Thyroid gland (tissue), 4 donors: ENCODE measurements at places on chromosomes 3 and 15. TPM values are rescaled to one million over a fixed set of nuclear protein-coding genes. Genes with fewer than 3 reads are reported as not detected.

GRCh38 chr15:48500595-48500994 lies 144.9 kb downstream of the FBN1 start:
- DNase-seq, result no peak

DNA sequence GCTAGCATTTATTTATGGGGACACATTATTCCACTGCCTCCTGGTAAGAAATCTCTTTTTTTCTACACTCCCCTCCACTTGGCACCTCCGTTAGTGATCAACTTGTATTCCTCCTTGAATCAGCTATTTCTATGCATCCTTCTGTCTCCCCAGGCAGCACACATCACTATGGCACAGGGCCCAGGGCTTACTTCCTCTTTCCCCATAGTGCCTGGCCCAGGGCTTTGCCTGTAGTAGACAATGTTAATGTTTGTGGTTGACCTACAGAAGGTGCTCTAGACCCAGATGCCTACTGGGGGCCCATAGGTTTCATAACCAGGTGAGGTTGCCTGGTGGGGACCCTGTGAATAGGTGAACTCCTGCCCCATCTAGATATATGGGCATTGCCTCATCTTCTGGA lies 44.9 kb downstream of the EPHB1 start:
- DNase-seq, result no peak

RSL24D1 gene
- total RNA-seq, result 61.6 TPM

DNA sequence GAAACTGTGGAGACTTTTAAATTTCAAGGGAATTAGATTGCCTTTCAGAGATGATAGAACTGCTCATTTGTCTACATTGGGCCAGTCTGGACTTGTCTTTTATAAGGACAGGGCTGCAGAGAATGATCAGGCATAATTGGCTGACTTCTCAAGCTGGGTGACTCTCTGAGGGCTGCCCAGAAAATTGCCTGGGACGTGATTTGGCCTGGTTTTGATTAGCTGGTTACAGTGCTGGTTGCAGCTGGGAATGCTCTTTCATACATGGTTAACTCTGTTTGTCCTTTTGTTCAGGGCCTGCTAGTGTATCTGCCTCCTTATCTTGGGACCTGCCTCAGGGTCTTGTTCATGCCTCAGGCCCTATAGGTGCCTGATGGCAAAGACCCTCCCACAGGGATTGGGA lies 245.6 kb downstream of the CLSTN2 start:
- peak; percentile 52 for DNase-seq

GRCh38 chr3:119333773-119334509 lies 39.8 kb downstream of the ARHGAP31 start:
- DNase-seq, result no peak

- no peak for DNase-seq
These were observed 42.9 kb downstream of the DCUN1D1 start for GRCh38 chr3:182937293-182938051.

CHRFAM7A gene
- 32.4 TPM for total RNA-seq

CERS3 gene
- not detected for total RNA-seq

GRCh38 chr15:28273873-28274610 lies 47.9 kb downstream of the HERC2 start:
- no peak for DNase-seq

DNA sequence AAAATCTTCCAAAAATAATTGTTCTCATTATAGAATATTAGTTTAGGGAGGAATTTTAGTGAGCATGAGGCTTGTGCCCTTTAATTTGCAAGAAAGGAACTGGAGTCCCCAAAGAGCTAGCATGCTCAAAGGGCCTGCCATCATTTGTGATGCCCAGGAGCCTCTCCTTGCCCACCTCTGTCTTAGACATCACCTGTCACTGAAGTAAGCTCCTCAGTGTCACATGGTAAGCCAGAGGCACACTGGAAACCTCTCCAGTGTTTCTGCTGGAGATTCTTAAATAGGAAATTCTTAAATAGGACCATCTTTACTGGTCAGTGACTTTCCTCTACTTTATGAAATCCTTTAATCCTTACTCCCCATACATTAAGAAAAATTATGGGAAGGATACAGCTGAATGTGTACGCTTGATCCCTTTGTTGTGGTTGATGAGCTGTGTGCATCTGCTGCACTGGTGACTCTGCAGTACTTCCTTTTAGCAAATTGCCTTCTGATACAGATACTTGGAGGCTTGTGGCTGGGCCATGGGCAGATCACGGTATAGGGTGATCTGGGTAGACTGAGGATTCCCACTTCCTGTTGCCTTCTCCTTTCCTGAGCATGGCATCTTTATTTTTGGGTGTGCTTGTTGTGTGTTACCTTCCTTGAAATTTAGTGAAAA lies 197.4 kb downstream of the KLHL25 start:
- no peak for DNase-seq

- DNase-seq, result no peak
These were observed 4.2 kb upstream of the TMEM41A start for GRCh38 chr3:185502987-185503386.

MEIS2 gene
- total RNA-seq, result 14.8 TPM

GRCh38 chr3:63387568-63387967 lies 109.5 kb downstream of the SYNPR start:
- no peak for DNase-seq

- no peak for DNase-seq
These were observed 348.7 kb downstream of the LSAMP start for GRCh38 chr3:116096631-116097030.

SNURF gene
- 65.2 TPM for total RNA-seq
